ENCODE measurements at places on chromosomes 6 and 20.

DNA sequence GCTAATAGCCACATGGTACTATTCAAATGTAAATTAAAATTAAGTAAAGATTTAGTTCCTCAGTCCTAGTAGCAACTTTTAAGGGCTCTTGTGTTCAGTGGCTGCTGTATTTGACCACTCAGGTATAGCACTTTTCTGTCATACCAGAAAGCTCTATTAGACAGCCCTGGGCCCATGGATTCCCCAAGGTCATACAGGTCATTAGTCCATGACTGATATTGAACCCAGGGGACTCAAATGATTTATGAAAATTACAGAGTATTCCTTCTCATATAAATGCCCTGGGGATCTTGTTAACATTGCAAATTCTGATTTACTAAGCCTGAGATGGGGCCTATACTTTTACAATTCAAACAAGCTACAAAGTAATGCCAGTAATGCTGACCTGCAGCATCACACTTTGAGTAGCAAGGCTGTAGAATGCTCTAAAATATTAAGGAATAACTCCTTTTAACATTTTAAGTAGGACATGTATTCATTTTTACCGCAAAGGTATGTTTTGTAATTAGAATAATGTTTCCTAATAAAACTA, 29.6 kb downstream of the RNF217 start:
- no peak for DNase-seq

GRCh38 chr6:21111093-21111725, 482.3 kb upstream of the SOX4 start:
- no peak for DNase-seq

DNA sequence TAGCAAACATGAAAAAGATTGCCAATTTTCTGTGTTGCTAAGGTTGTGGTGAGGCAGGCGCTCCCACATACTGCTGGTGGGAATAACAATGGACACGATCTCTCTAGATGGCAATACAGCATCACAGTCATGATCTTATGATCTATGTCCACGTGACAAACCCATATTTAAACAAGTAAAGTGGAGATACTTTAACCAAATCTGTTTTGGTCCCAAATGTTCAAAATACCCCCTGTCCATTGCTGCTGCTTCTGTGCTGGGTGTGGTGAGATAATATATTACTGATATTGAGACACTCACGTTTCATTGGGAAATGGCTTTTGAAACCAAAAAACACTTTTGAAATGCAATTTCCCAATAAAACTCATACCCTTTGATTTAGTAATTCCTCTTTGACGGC, 23.0 kb downstream of the SIRPD start:
- no peak for DNase-seq

DNA sequence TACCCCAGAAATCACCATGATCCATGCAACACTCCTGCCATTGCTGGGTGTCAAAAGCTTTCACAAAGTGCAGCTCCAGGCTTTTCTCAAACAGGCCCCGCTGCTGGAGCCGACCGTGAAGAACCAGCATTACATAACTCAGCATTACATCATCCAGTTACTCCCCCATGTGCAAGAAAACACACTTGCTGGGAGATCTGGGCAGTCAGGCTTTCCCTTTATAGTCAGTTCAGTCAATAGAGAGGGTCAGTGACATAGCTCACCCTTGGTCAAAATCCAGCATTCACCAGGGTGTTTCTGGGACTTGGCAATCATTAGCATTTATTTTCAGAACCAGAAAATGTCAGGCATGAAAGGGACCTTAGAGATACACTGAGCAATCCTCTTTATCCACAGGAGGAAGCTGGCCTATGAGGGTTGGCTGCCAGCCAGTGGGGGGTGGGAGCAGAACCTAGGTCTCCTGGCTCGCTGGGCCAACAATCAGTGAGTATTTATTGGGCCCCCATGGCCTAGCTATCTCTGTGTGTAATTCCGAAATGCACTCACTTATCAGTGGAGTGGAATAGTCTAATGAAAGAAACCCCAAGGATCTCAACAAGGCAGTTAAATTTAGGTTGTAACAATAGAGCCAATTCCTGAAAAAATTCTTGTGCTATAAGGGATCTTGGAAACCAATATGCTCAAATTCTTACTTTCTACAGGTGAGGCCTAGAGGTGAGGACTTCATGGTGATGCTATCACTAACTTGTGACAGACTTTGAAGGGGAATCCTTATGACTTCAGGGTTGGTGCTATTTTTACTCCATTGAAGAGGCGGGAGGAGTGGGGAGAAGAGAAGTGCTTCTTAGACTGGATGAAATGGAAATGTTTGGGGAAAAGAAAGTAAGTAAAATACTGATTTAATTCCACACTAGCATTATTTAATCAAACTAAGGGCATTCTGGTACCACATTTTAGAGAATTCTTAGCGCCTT, 54.6 kb downstream of the LYRM4 start:
- no peak for DNase-seq

DNA sequence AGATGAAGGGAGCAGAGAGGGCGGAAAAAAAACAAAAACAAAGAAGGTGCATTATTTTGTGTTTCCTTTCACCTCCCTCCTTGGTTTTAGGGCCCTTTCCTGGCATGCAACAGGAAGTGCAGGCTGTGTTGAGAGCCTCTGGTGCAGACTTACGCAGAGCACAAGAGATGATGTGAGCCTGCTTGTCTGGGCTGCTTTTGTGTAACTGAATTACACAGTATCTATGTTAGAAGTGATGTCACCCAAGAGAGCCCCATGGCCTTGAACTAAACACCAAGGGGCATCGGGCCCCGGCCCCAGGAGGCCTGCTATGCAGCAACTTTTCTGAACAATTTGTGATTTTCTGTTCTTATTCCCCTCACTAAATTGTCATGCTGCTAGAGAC, 25.5 kb downstream of the GNAS start:
- DNase-seq, result peak; percentile 18

- DNase-seq, result no peak
Measured at GRCh38 chr6:2381872-2382661, 136.7 kb upstream of the GMDS start.

DNA sequence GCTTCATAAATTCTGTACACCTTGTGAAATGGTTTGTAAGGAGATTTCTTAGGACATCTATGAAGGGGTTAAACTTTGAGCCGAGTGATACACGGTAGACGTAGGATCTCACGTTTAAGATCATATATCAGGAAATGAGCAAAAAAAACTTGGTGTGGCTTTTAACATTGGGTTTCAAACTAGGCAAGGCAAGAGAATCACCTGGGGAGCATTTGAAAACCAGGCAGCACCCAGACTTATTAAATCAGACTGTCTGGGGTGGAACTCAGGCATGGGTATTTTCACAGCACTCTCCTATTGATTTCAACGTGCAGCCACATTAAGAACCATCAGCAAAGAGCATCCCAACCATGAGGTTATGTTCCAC, 26.4 kb downstream of the LY86 start:
- no peak for DNase-seq

DNA sequence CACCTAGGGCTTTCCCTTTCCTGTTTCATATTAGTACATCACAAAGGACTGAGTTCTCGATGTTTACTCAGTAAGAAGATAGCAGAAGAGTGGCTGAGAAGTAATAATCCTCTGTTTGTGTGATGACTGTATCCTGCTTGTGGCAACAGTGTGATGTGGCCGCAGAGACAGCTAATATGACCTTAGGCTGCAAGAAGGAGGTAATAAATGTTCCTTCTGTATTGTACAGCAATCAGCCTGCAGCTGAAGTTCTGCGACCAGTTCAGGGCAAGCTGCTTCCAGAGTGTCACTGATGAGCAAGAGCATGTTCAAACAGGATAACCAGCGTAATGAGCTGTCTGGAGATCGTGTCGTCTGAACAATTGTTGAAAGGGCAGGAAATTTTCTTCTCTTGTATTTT, 70.9 kb downstream of the OPN5 start:
- no peak for DNase-seq

DNA sequence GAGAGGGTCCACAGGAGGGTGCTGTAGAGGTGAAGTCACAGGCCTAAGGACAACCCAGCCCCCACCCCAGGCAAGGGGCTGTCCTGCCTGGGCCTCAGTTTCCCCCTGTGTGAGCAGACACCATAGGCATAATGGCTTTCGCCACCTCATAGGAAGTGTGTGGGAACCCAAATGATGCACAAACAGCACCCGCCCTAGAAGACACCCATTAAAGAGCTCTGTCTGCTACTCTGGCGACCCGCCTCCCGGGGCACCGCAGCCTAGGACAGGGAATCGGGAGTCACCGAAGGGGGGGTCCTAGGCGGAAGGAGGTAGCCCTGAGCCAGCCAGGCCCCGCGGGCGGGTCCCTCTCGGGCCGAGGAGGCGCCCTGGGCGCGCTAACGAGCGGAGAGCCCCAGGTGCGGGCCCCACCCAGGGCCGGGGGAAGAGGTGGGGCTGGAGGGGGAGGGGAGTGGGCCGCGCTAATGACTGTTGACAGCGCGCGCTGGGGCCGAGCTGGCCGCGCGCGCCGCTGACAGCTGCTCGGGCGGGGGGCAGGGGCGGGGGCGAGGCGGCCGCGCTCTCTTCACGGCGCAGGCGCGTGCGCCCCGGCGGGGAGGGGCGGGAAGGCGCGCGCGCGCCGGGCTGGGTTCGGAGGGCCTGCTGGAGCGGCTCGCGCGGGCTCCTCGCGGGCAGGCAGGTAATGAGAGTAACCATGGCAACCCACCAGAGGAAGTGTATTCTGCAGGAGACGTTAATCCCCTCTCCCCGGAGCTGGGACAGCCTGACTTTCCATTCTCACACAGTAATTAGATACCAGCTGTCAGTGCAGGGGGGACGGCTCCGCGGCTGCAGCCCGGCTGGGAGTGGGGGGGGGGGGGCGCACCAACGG, 48.9 kb downstream of the NOL4L start:
- peak; percentile 82 for DNase-seq

DNA sequence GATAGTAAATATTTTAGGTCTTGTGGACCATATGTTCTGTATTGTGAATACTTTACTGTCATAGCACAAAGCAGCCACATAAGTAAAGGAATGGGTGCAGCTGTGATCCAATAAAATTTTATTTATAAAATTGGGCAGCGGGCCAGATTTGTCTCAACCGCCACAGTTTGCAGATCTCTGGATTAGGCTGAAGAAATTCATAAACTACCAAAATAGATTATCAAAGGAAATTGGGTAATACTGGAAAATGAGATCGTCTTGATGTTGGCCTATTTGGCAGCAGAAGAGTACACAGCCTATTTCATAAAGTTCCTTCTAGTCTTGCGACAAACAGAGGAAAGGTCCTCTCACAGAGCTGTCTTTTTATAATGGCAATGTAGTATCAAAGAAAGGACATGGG, 69.8 kb downstream of the DZANK1 start:
- DNase-seq, result no peak

DNA sequence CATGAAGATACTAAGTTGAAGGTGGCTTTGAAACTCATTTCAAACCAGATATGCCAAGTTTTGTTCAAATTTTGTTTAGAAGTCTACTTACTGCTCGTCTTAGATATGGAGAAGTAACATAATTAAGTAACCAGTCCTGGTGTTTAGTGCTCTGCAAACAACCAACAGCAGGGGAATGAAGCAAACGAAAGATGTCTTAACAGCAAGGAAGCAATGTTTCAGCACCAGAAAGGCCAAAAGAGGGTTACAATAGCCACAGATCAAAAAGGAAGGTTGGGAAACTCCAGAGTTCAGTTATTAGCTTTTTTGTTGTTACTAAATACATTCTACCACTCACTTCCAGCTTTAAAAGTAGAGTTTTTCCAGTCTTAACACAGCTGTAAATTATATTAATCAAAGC, 45.1 kb downstream of the LHFPL5 start:
- DNase-seq, result no peak

DNA sequence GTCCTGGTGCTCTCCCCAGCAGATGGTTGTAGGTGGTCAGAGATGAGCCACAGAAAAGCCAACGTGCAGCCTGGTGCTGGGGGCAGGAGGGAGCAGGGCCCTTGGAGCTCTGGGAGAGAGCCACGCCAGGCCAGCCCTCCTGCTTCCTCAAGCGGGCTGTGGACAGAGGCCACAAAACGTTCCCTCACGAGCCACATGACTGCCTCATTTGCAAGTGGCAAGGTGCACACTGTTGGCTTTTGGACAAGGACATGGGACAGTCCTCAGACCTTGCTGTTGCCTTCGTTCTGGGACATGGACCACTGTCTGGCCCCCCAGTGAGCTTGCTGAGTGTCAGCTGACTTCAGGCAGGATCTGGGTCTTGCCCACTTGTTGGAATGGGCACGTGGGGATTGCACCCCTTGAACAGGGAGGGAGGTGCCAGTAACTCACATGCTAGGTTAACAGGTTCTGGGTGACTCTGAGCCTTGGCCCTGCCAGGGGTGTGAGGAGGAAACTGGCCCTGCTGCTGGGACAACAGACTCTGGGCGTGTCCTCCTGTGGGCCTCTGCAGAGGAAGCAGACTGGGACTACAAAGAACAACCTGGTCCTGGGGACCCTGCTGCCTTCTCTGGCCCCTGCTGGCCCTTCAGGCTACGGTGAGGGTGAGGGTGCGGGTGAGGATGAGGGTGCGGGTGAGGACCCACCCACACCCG, 2.6 kb downstream of the SLCO4A1 start:
- no peak for DNase-seq

DNA sequence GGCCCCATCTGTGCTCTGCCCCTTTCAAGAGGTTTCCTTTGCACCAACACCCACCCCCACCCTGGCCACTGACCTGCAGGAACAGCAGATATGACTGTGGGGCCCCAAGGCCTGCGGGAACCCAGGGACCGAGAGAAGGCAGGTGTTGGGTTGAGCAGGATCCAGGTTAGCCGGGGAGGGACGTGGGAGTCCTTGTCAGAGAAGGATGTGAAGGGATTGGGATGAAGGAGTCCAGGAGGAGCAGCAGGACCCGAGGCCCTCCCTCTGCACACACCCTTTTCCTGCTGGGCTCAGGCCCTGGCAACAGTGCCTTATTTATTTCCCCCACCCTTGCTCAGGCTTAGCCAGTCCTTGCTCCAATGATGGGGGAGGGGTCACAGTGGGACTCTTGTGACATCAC, 193.0 kb upstream of the PROKR2 start:
- no peak for DNase-seq

DNA sequence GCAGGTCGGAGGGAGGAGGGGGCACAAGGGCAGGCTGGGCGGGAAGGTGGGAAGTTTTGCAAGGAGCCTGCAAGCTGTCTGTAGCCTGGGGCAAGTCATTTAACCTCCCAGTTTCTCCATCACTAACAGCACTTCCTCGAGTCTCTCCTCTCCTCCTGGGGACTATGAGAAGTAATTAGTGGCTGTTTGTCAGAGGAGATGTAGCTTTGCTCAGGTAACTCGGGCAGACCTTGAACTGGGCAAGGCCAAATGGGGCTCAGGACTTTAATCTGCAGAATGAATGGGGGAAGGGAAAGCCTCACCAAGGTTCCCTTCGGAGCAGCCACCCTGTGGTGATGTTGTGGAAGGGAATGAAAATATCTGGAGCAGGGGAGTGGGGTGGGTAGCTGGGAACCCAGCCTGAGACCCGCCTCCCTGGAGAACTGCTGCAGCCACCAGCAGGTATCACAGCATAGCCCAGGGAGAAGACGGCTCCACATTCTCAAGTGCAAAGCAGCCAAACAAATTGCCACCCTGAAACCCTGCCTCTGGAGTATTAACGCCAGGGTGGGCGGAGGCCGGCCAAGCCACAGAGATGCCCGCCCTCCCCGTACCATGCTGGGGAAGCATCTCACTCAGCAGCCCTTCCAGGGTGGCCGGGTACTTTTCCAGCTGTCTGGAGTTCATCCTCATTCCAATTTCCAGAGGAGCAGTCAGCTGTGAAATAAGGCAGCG, 6.1 kb upstream of the LEMD2 start:
- no peak for DNase-seq
